Neural crest cell (in vitro differentiated cells): ENCODE measurements at places on chromosomes 3 and 15.
A peak's percentile ranks its signal among the peaks of the same experiment; 100 is the strongest.

- DNase-seq = no peak
Observed at GRCh38 chr3:13199006-13199776, 126.0 kb upstream of the IQSEC1 start.

DNA sequence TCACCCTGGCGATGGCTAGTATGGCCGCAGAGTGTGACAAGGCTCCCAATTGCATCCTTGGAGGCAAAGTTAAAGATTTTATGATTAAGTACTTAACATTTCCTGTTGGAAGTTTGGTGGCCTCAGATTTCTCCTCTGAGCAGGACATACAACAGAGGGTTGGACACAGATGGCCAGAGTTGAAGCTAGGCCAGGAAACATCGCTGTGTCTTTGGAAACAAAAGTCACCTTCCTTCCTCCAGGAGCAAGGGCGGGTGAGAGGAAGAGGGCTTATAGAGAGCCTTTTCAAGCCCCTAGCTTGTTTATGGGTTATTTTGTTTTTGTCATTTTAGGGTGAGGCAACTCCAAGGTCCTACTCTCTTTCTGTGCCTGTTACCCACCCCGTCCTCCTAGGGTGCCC lies 24.2 kb downstream of the SLC6A1 start:
- no peak for DNase-seq

DNA sequence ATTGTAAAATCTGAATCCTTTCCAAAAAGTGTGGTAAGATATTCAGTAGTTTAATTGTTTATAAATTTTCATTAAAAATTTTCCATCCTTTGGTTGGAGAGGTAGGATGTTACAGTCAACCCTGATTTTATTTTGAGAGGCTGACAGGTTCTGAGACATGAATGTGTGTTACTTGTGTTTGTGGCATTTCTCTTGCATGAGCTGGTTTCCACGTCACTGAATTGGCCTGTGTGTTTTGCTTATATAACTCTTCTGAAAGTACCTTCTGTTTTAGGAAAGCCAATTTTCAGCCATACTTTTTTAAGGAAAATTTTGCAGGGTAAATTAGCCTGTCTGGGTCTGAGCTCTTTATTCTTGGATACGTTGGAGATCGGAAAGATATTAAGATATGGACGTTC lies 30.7 kb downstream of the PXYLP1 start:
- no peak for DNase-seq

- DNase-seq = no peak
Observed at GRCh38 chr3:122169911-122170310, 13.6 kb upstream of the CASR start.

DNA sequence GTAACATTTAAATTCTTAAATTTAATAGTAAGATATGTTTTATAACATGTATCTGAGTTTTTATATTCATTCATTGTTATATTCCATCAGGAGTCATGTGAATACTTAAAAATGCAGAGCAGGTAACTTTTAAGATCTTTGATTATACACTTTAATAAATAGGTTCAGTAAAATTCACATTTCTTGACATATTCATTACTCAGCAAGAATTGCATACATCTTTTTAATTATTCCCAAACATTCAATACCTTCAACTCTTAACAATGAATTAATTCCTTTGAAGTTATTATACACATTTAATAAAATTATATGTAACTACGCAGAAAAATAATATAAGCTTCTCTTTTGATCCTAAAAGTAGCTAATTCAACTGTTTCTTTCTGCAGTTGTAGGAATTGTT lies 105.4 kb downstream of the CNTN4 start:
- no peak for DNase-seq

DNA sequence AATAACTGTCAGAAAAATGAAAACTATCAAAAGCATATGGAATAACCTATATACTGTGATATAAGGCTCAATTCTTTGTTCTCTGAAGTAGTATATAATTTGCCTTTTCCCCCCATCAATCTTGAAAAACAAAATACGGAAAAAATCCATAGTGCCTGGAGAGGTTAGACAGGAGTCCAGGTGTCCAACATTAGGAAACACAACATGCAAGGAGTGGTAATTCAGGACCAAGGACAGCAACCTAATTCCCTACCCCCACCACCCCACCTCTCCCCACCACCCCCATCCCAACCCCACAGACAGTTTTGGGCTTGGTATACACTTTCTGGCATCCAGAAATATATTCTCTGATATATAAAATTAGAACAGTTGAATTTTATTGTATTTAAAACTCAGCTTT lies 55.1 kb upstream of the SLC25A26 start:
- DNase-seq = no peak

GRCh38 chr3:144900366-144900765 lies 928.7 kb downstream of the DIPK2A start:
- DNase-seq = no peak

GRCh38 chr3:67602816-67603215 lies 51.6 kb downstream of the SUCLG2 start:
- no peak for DNase-seq

DNA sequence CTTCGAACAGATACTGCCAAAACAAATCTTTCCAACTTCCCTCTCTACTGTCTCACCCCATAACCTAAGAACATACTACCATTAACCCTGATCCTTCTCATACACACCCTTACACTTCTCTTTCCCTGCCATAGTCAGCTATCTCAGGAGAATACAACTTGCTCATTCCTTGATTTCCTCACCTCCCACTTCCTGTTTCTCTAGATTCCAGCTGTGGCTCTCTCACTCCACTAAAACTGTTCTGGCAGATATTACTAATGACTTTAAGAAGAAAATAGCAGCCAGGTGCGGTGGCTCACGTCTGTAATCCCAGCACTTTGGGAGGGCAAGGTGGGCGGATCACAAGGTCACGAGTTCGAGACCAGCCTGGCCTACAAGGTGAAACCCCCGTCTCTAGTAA lies 4.6 kb downstream of the LSG1 start:
- DNase-seq = no peak

- DNase-seq = peak; percentile 61
Observed at GRCh38 chr3:14598143-14598569, 53.4 kb upstream of the CCDC174 start.

DNA sequence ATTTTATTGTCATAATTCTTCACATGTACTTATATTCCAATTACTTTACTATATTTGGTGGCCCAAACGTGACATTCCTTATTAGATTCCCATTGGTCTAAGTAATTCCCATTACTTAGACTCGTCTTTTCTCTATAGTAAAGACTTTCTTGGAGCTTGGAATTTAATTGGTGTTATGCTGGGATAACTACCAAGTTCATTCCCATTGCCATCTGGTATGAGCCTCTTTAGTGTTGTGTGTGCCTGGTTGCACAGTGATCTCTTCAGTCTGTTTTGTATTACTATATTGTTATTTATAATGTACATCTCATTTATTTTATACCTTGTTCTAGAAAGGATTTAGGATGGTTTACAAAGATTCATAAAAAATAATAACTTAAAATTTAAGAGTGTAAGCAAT lies 27.8 kb downstream of the TMEM108 start:
- DNase-seq = no peak

GRCh38 chr15:58221591-58222241 lies 83.5 kb downstream of the AQP9 start:
- DNase-seq = no peak

DNA sequence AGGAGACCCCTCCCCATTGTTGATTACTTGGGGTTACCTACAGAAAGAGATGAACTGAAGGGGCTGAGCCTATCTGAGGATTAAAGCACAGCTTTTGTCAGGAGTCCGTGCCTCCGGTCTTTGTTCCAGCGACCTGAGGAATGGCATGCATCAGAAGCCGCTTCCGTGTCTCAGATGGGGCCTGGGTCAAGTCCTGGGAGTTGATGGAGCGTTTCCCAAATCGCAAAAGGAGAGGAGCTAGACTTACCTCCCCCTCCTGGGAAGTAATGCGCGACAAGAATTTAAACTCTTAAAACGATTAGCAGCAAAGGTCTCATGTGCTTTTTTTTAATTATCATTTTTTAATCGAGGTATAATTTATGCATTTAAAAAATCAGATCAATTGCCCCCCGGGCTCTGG lies 983 bp upstream of the ALDH1A3 start:
- DNase-seq = no peak

DNA sequence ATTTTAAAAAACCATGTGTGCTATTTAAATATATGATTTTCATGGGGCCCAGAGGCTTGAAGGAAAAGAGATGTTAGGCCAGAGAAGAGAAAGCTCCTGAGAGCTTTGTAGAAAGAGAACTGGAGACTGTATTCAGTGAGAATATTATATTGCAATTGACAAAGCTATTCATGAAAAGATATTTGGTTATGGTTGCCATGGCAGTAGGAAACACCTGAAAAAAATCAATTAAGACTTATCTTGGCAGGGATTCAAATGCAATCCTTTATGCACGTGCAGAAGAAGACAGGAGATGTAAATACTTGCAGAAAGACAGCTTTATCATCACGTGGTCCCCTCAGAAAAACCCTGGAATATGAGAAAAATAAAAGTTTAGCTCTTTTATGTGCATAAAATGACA lies 636.0 kb upstream of the TBL1XR1 start:
- no peak for DNase-seq

GRCh38 chr3:52401021-52401420 lies 43.9 kb downstream of the SEMA3G start:
- DNase-seq = no peak

- DNase-seq = no peak
Observed at GRCh38 chr3:63979093-63979885, 44.0 kb downstream of the PSMD6 start.

DNA sequence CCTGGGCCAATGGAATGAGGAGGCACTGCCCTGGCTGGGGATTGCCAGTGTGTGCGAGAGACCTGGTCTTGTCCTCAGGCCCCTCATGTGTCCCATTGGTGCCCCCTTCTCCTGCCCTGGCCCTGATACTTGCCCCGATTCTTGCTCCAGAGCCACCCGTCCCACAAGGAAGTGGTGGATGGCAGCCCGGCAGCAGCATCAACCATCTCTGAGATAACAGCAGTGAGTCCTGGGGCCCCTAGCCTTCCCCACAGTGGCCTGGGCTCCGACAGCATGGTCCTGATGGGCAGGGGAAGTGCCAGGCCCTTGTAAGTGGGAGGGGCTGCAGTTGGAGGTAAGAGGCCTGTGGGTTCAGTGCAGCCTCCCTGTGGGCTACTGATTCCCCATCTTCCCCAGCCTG lies 15.4 kb downstream of the VILL start:
- DNase-seq = no peak

DNA sequence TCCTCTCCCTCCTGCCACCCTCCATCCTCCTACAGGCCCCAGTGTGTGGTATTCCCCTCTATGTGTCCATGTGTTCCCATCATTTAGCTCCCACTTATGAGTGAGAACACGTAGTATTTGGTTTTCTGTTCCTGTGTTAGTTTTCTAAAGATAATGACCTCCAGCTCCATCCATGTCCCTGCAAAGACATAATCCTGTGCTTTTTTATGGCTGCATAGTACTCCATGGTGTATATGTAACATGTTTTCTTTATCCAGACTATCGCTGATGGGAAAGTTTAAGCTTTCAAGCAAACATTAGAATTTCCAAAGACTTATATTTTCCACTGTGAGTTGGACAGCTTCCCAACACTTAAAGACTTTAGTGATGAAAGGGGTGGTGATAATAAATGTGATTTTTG lies 105.9 kb upstream of the PIAS1 start:
- no peak for DNase-seq

DNA sequence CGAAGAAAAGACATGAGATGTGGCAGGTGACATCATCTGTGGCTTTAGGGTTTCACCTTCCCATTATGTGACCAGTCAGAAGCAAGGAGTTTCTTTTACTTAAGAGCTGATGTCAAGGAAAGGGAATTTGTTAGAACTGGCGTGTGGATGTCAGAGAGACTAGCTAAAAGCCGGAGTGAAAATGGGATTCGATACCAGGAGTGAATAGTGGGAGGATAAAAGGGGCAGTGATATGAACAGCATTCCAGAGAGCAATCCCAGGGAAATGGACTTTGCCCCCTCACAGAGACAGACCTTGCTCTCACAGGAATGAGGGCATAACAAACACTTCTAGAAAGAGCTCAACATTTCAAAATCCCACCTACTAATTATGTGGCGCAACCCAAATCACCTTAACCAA lies 5.9 kb upstream of the FMN1 start:
- no peak for DNase-seq

- DNase-seq = no peak
Observed at GRCh38 chr3:100209948-100210771, 50.6 kb upstream of the TBC1D23 start.

DNA sequence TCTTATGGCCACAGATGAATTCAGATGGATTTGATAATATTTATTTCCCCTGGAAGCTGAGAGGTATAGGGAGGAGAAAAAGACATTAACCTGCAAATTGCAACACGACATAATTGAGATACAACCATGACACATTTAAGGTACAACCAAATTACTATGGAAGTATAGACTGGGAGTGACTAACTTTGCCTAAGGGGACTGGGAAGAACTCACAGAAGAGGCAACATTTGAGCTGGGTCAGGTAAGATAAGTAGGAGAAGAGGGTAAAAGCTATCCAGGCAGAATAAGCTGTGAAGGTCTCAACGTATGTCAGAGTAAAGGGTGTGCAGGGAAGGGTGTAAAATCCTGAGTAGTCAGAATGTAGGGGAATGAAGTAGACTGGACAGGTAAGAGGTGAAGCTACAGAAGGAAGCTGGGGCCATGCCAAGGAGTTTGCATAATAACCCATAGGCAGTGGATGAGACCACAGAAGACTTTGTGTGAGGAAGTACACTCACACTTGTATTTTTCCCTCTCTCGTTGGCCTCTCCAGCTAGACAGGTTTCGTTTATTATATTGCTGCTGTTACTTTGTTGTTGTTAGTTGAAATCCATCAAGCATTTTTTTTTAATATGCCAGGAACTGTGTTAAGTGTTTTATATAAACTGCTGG lies 28.0 kb upstream of the PTX3 start:
- DNase-seq = no peak

DNA sequence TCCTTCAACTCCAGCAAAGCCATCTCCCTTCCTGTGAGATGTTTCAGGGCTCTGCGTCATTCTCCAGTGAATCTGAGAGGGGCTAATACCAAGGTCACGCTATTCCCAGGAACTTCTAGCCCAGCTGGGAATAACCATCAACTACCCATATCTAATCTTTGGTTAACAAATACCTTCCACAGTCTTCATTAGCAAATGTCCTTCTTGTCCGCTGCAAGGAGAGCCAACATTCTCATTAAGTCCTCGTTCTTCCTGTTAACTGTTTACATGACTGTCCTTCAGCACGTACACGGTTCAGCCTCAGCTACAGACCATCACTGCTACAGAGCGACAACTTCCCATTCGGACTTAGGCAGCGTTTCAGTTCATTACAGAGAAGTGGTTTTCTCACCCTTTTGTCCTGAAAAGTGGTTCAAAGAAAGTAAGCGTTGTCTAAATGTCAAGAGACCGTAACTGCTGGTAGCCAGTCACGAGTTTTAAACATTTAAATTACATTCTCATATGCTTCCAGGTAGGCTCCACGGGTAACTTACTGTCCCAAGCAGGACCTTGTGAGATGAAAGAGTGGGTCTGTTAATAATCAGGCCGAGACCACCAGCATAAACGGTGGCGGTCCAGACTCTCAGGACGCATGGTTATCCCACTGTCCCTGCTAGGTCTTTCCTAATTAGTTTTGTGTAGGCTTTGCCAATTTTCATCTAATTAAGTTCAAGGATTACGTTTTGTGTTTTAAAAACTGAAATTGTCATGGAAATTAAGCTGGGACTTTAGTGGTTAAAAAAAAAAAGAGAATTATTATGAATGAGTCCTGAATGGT lies 63.8 kb downstream of the CHSY1 start:
- DNase-seq = no peak
